ENCODE measurements at places on chromosomes 4 and X.

DNA sequence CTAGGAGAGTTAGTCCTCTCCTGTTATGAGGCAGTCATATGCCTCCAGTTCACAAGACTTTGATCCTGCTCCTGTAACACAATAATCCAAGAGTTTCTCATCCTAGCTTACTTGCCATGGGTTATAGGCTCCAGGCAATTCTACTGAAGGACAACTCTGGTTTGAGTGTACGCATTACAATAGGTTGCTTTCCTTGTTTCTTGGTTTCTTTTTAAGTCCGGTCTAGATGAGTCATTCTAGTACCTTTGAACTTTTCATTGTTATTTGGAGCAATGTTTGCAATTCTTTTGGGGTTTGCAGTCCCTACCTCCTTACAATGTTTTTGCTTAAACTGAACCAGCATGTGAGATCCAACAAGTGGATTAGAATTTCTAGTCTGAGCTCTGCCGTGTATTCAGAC, 109.1 kb downstream of the ANAPC4 start:
- no peak for DNase-seq

DNA sequence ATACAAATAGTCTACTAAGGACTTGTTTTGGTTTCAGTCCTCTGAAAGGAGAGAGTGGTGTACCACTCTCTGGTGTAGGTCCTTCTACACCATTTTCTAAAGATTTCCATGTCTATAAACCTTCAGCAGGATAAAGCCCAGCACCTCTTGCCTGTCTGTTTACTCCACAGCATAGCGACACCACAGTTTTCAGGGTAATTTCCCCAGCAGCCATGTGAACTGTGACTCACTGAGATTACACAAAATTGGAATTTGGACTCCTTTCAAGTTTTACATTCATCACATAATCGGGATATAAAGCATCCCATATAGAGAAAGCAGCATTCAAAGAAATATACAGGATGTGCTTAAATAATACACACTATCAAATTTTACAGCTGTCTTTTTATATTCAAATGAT, 229.6 kb downstream of the PRDM5 start:
- no peak for DNase-seq

DNA sequence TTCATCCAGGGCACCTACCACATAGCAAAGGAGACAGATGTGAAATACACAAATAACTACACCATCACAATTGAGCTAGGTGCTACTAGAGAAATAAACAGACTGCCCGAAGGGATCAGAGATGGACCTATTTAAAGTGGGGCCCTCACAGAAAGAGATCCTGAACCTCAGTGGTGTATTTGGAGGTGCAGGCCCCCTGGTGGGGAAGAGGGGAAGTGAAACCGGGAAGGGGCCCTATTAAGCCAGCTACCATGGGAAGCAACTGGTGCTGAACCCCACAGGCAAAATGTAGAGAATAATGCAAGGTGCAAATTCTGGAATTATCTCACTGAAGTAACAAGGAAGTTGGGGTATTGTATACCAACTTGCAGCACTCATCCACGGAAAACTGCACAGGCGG, 78.6 kb upstream of the FAM9A start:
- no peak for DNase-seq

- DNase-seq, result no peak
Measured at GRCh38 chr4:48173056-48173991, 39.3 kb upstream of the TXK start.

DNA sequence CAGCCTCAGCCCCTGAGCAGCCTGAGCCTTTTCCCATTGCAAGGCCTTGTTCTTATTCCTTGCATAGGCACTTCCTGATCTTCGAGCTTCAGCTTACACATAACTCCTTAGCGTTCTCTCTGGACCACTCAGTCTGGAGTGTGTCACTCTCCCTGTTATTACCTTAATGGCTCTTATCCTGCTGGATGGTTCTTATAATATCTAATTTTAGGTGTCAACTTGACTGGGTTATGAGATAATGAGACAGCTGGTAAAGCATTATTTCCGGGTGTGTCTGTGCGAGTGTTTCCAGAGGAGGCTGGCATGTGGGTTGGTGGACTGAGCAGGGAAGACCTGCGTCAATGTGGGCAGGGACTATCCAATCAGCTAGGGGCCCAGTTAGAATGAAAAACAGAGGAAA, 75.7 kb downstream of the HAUS3 start:
- no peak for DNase-seq
